ENCODE measurements at places on chromosomes 6 and 20. TPM values are rescaled to one million over a fixed set of nuclear protein-coding genes. Genes with fewer than 3 reads are reported as not detected.
A peak's percentile ranks its signal among the peaks of the same experiment; 100 is the strongest.

GRCh38 chr6:50143011-50143719 is 93.4 kb upstream of the DEFB112 start:
- no peaks in the 10 kb centered on the region for H3K36me3 ChIP-seq
- H3K27ac ChIP-seq: no peak overlapping the region
- no peak overlapping the region for H3K4me3 ChIP-seq
- no peaks in the 10 kb centered on the region for H3K4me1 ChIP-seq

DNA sequence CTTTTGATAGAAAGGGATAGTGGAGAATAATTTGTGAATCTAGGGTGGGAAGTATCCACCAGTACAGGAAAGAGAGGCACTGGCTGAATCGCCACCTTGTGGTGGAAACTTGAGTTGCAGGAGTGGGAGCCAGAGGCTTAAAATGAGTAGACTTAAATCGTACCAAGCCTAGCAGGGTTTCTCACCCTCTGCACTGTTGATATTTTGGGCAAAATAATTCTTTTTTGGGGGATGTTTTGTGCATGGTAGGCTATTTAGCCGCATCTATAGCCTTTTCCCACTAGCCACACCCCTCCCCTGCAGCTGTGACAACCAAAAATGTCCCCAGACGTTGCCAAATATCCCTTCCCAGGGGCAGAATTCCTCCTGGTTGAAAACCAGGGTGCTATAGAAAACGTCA is 119.1 kb downstream of the DHX35 start:
- no peak overlapping the region for H3K4me3 ChIP-seq
- DNase-seq: peak; percentile 89
- no peaks in the 10 kb centered on the region for H3K4me1 ChIP-seq
- peaks cover 10% of the 10 kb centered on the region for H3K27me3 ChIP-seq
- no peaks in the 10 kb centered on the region for H3K36me3 ChIP-seq

GRCh38 chr6:7006515-7007191 is 101.1 kb upstream of the RREB1 start:
- H3K36me3 ChIP-seq: no peaks in the 10 kb centered on the region
- peaks cover 16% of the 10 kb centered on the region for H3K4me1 ChIP-seq
- peaks cover 10% of the 10 kb centered on the region for H3K27me3 ChIP-seq
- peak; percentile 7 for DNase-seq
- no peak overlapping the region for H3K4me3 ChIP-seq

- H3K4me3 ChIP-seq: no peak overlapping the region
- no peaks in the 10 kb centered on the region for H3K36me3 ChIP-seq
- H3K27me3 ChIP-seq: no peaks in the 10 kb centered on the region
- no peak overlapping the region for H3K27ac ChIP-seq
- no peak for DNase-seq
- H3K4me1 ChIP-seq: no peaks in the 10 kb centered on the region
Observed at GRCh38 chr6:65671922-65672321, 35.1 kb downstream of the EYS start.

TSHZ2 gene
- total RNA-seq: 0.38 TPM

DNA sequence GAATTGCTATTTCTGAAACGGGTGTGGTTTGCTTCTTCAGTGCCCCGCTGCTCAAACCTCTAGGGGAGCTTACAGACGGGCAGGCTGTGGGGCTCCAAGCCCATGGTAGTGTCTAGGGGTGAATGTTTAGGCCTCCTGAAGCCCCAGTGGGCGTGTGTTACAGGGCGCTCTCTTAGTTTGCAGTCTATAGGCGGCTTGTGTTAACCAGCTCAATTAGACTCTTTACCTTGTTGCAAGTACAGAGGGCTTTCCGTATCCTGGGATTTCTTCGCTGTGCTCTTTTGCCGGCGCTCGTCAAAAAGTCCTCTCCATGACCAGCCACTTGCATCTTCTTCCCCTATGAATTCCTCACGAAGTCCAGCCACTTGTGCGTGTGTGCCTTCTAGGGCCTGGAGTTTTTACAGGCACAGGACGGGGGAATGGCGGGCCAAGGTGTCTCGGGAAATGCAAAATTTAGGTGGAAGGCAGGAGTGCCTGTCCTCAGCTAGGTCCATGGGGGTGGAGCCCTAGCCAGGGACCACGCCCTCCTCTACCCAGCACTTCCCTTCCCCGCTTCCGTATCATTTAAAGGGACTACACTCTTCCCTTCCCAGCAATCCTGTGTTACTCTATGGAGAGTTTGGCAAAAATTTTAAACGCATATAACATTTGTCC is 94.5 kb downstream of the HTR1B start:
- DNase-seq: no peak
- H3K27me3 ChIP-seq: no peaks in the 10 kb centered on the region
- H3K4me3 ChIP-seq: no peak overlapping the region
- H3K27ac ChIP-seq: no peak overlapping the region
- no peaks in the 10 kb centered on the region for H3K4me1 ChIP-seq

- H3K36me3 ChIP-seq: no peaks in the 10 kb centered on the region
- peaks cover 34% of the 10 kb centered on the region for H3K4me1 ChIP-seq
- DNase-seq: peak; percentile 48
- H3K4me3 ChIP-seq: no peak overlapping the region
- no peaks in the 10 kb centered on the region for H3K27me3 ChIP-seq
- peak overlapping the region; percentile 38 for H3K27ac ChIP-seq
Observed at GRCh38 chr6:27761391-27761790, 150.8 kb downstream of the OR2B2 start.

BNIP5 gene
- not detected for total RNA-seq

DNA sequence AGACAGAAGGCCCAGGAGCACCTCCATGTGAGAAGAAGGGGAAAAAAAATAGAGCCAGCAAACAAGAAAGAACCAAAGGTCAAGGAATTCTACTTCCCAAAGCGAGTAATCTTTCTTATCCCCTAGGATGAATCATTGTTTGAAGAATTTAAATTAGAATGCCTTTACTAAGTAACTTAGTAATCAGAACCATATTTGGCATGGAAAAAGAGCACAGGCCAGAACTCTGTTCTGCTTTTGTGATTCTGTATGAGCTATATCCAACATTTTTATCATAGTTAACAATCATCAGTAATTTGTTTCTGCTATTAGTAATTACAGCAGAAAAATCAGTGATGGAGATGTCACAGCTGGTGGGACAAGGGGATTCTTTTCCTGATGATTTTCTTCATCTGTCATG is 228.8 kb upstream of the FAM83B start:
- H3K36me3 ChIP-seq: no peaks in the 10 kb centered on the region
- H3K27ac ChIP-seq: no peak overlapping the region
- no peak for DNase-seq

GRCh38 chr6:108275976-108276375 is 15.1 kb upstream of the SNX3 start:
- H3K27me3 ChIP-seq: no peaks in the 10 kb centered on the region
- H3K4me3 ChIP-seq: no peak overlapping the region
- H3K27ac ChIP-seq: no peak overlapping the region
- no peaks in the 10 kb centered on the region for H3K36me3 ChIP-seq
- no peaks in the 10 kb centered on the region for H3K4me1 ChIP-seq

DNA sequence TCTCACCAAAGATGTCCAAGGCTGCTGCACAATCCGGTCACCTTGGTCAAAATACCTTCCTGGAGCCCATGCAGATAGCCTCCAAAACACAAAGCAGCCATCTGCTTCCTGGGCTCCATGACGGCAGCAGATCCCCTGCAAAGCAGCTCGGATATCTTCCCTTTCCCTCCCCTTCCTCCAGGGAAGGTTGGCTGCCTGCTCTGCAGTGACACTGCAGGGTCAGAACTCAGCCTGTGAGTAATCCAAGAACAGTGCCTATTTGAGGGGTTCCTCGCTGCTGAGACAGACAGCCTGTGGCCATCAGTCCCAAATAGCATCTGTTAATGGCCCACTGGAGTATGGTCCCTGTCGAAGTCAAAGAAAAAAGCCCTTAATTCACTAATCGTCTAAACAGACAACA is 270.8 kb downstream of the PREX1 start:
- H3K4me1 ChIP-seq: no peaks in the 10 kb centered on the region
- H3K36me3 ChIP-seq: no peaks in the 10 kb centered on the region
- no peak for DNase-seq
- H3K4me3 ChIP-seq: no peak overlapping the region

GRCh38 chr20:4699957-4700356 is 21.8 kb upstream of the PRND start:
- H3K27ac ChIP-seq: no peak overlapping the region
- peaks cover 24% of the 10 kb centered on the region for H3K4me1 ChIP-seq
- no peak for DNase-seq
- no peak overlapping the region for H3K4me3 ChIP-seq

- peaks cover 14% of the 10 kb centered on the region for H3K4me1 ChIP-seq
- no peak for DNase-seq
- no peaks in the 10 kb centered on the region for H3K36me3 ChIP-seq
- H3K27ac ChIP-seq: no peak overlapping the region
Observed at GRCh38 chr20:5670874-5671273, 79.3 kb upstream of the SHLD1 start.

DNA sequence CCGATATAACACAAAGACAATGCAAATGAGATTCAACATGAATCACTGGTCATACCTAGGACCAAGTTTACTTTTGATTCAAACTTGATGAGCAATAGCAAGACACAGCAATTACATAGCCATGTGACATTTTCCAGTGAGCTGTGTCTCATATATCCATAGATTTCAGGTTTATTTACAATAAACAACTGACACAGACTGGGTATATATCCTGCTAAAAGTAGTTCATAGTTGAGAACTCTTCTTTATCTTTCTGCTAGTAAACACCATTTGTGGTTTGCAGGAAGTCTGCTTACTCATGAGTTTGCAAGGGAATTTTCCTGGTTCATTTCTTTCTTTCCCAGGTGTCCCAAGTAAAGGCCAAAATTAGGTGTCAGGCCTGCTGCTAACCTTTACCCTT is 343.4 kb downstream of the KIF16B start:
- H3K27me3 ChIP-seq: no peaks in the 10 kb centered on the region
- H3K36me3 ChIP-seq: no peaks in the 10 kb centered on the region
- no peak overlapping the region for H3K27ac ChIP-seq
- H3K4me1 ChIP-seq: no peaks in the 10 kb centered on the region
- no peak overlapping the region for H3K4me3 ChIP-seq

GRCh38 chr20:57480444-57481160 is 44.3 kb downstream of the CTCFL start:
- H3K4me3 ChIP-seq: peak overlapping the region; percentile 26
- peak; percentile 51 for DNase-seq
- H3K36me3 ChIP-seq: no peaks in the 10 kb centered on the region

DCDC2 gene
- total RNA-seq: not detected
